ENCODE measurements at places on chromosomes 13 and 19.

DNA sequence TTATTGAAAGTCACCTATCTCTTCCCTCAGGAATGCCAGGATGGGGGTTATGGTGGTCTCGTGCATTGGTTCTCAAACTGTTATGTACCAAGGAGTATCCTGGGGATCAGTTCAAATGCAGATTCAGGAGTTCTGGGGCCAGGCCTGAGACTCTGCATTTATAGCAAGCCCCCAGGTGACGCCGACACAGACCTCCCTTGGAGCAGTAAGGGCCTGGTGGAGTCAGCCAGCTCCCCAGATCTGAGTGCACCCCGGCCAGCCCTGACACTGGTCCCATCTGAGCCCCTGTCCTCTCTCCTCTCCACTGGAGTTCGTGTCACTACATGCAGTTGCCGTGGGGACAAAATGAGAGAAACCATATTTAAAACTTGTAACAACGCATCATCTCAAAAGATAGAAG, 112.9 kb downstream of the COL4A2 start:
- DNase-seq = no peak

GRCh38 chr19:347946-348861, 3.6 kb upstream of the MIER2 start:
- DNase-seq = no peak

- DNase-seq = no peak
These were observed 15.3 kb upstream of the LILRA2 start for GRCh38 chr19:54558339-54558738.

GRCh38 chr19:13042443-13043130, 47.3 kb downstream of the NFIX start:
- no peak for DNase-seq

GRCh38 chr13:72875233-72875632, 93.3 kb downstream of the PIBF1 start:
- DNase-seq = no peak

GRCh38 chr19:16327501-16327900, 2.9 kb downstream of the KLF2 start:
- no peak for DNase-seq

DNA sequence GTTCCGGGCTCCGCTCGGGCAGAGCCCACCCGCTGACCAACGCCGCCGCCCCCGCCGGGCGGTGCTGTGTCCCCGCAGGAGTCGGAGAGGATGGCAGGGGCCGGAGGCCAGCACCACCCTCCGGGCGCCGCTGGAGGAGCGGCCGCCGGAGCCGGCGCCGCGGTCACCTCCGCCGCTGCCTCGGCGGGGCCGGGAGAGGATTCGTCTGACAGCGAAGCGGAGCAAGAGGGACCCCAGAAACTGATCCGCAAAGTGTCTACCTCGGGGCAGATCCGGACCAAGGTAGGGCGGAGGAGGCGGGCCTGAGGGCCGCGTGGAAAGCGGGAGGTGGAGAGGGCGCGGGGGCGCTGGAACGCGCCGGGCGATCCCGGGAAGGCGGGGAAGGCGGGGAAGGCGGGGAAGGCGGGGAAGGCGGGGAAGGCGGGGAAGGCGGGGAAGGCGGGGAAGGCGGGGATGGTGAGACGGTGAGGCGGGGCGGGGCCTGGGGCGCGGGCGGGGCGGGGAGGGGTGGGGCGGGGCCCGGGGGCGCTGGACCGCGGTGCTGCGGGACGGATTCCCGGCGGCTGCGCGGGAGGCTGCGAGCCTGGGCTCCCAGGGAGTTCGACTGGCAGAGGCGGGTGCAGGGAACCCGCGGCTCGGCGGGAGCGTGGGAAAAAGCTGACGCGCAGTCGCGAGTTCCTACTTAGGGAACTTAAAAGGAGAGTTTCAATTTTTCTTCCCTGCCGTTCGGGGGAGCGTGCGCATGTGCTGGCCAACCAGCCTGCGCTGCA, 421 bp downstream of the DGKH start:
- DNase-seq = no peak

DNA sequence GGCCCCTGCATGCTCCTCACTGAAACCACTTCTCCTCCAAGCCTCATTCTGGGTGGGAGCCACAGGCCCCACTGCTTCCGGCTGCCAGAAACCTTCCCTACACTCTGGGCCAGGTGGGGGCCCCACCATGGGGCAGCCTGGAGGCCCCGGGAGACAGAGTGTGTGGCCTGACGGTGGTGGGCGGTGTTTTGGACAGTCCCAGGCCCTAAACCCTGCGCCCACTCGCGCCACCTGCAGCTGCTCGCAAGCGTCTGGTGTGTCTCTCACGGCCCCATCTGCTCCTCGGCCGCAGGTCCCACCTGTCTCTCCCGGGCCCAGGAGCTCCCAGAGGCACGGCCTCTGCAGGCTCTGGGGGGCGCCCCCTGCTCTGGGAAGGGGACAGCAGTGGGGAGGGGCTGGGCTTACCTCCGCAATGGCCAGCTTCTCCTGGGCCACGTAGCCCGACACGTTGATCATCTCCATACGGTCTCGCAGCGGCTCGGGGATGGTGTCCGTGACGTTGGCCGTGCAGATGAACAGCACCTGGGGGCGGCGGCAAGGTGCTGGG, 5.6 kb downstream of the RPL36 start:
- no peak for DNase-seq

DNA sequence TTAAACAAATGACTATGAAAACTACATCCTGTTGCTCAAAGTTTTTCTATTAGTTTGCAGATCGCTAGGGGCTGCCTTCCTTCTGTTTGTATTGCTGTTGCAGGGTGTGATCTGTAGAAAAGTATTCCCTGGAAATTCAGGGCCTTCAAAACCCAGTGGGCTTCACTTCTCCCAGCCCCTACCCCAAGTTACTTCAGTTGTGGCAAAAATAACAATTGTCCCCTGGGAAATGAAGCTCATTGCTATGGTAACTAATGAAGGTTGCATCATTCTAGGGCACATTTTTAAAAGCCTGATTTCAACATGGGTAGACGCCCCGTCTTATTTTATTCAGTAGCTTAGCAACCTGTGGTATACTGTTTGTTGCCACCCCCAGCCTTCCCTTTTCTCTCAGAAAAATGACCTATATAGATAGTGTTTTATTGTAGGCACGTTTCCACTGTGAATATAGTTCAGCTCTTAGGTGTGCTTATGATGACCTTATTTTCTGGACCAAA, 60.9 kb downstream of the WDFY2 start:
- DNase-seq = no peak

GRCh38 chr13:80036845-80037504, 304.0 kb downstream of the SPRY2 start:
- DNase-seq = no peak

DNA sequence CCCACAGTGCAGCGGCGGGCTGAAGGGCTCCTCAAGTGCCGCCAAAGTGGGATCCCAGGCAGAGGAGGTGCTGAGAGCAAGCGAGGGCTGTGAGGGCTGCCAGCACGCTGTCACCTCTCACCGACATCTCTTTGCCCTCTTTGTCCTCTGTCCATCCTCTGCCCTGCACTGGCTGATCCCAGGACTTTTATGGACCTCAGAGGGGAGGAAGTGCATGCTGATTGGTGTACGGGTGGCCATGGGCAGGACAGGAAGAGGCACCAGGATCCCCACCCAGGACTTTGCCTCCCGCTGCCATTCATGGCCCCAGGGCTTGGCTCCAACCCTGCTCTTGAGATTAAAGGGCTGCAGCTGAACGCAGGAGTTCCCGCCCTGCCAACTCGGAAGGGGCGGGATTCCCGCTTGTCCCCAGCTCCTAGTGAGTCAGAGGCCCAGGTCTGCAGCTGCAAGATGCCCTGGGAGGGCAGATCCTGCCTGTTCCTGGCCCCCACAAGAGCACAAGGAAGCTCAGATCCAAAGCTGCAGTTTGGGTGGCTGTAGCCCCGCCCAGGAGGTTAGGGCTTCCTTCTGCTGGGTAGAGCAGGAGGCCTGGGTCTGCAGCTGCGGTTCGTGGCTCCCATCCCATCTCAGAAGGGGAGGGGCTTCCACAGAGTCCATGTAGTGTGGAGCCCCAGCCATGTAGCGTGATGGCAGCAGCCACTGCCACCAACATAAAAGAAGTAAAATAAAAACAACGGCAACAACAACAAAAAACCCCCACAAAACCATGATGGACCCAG, 1716.7 kb downstream of the SLITRK1 start:
- no peak for DNase-seq

DNA sequence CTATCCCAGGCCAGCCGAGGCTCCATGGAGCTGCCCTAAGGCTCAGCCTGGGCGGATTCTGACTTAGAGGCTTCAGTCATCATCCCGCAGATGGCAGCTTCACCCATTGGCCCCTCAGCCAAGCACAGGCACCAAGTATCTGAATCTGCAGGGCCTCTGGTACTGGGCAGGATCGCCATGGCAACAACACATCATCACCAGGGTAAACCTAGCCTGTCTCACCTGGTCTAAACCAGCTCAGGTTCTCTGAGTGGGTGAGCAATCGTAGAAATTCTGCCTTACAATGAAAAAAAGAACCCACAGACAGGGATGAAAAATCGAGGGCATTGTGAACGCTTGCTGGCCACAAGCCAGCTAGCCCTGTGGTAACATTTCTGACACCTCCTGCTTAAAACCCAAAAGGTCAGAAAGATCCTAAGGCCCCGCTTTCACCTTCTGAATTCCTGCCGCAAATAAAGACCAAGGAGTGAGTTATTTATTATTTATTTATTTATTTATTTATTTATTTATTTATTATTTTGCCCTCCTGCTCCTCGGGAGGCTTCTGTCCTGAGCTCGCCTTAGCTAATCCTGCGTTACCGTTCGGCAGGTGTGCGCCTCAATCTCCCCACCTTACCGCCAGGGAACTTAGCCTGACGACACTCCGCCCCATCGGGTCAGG, 12.0 kb upstream of the CEACAM21 start:
- no peak for DNase-seq

GRCh38 chr13:41413872-41414271, 43.5 kb upstream of the RGCC start:
- DNase-seq = no peak

DNA sequence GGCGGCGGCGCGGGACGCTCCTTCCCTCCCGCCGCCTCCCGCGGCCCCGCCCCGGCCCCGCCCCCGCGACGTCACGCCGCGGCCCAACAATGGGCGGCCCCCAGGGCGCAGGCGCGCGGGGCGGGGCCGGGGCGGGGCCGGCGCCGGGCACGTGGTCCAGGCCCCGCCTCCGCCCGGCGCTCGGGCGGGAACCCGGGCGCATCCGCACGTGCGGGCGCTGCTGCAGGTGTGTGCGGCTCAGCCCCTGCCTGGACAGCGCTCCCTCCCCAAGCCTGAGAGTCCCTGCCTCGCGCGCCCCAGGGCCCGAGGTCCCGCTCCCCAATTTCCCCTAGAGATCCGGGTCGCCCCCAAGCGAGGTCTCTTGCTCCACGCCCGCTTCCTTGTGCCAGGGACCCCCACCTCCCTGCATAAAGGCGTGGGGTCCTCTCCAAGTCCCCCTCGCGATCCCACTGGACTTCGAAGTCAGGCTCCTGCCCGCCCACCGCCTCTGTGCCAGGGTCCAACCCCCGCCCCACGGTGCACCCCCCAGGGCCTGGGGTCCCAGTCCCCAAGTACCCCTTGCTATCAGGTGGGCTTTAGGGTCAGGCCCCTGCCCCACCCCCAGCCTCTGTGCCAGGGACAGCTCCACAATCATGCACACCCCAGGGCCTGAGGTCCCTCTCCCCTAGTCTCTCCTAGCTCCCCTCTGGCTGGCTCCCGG, at the start of gene MEX3D:
MEX3D (minus strand) TSS at position 6 of the 700 bp plus-strand sequence. CDS start 267 bp downstream, outside the sequence.
- peak; percentile 63 for DNase-seq

GRCh38 chr19:39401549-39402345, 4.9 kb upstream of the ZFP36 start:
- DNase-seq = peak; percentile 69

GRCh38 chr13:34161931-34162543, 344.1 kb downstream of the RFC3 start:
- no peak for DNase-seq

- DNase-seq = no peak
These were observed 116.2 kb downstream of the TBC1D4 start for GRCh38 chr13:75365724-75366173.

- no peak for DNase-seq
These were observed 8.4 kb downstream of the PALM3 start for GRCh38 chr19:14053500-14053899.

- no peak for DNase-seq
These were observed 132.1 kb upstream of the SPACA7 start for GRCh38 chr13:112244061-112244460.

- DNase-seq = no peak
These were observed 80.3 kb upstream of the FRY start for GRCh38 chr13:31951215-31951678.

- DNase-seq = no peak
These were observed 15.2 kb upstream of the THSD1 start for GRCh38 chr13:52421216-52421615.

- no peak for DNase-seq
These were observed 15.2 kb upstream of the MCF2L start for GRCh38 chr13:112953591-112954487.

DNA sequence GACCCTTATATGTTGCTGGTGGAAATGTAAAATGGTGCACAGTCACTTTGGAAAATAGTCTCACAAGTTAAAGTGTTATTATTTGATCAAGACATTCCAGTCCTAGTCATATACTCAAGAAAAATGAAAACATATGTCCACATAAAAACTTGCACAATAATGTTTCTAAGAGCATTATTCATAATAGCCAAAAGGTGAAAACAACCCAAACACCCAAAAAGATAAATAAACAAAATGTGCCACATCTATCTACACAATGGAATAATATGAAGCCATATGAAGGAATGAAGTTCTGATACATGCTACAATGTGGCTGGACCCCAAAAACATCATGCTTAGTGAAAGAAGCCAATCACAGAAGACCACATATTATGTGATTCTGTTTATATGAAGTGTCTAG, 14.4 kb upstream of the AKAP8 start:
- no peak for DNase-seq

DNA sequence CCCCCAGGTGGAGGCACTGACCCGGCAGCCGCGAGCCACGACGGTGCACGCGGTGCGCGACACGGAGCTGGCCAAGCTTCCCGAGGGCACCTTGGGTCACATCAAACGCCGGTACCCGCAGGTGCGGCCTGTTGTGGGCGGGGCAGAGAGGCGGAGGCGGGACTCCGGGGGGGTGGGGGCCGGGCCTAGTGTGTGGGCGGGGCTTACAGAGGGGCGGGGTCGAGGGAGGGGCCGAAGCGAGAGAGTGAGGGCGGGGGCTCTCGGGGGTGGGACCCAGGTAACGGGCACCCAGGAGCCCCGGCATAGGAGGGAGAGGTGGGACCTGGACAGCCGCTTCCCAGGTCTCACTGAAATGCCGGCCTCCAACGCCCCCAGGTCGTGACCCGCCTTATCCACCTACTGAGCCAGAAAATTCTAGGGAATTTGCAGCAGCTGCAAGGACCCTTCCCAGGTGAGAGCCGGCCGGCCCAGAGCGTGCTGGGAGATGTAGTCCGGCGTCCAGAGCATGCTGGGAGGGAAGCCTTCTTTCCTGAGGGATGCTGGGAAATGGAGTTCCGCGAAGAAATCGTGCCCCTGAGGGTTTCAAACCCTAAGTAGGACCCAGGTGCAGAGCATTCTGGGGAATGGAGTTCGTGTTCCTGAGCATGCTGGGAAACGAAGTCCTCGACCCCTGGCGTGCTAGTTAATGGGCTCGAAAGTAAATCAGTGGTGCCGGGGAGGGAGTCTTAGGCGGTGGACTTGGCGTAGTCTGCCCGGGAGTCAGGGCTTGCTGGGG, 15.7 kb downstream of the PNPLA6 start:
- no peak for DNase-seq
